A549 treated with ZK216348 at 1 μM for 4 hours (cell line): ENCODE measurements at places on chromosomes 4 and X. TPM values are rescaled to one million over a fixed set of nuclear protein-coding genes. Genes with fewer than 3 reads are reported as not detected.

The OTC gene
- not detected in 5 replicates for total RNA-seq

The PABPC1L2A gene
- total RNA-seq = not detected in 5 replicates

The UBQLN2 gene
- total RNA-seq = 18.9 to 25.0 TPM (median 23.6 TPM) in 5 replicates

The LRBA gene
- total RNA-seq = 6.4 to 7.8 TPM (median 7.4 TPM) in 5 replicates

The SRPX2 gene
- 2.4 to 5.3 TPM (median 3.3 TPM) in 5 replicates for total RNA-seq

The CITED1 gene
- 0.81 to 3.1 TPM (median 1.7 TPM) in 5 replicates for total RNA-seq

The FGF13 gene
- not detected in 5 replicates for total RNA-seq

The TMPRSS11B gene
- not detected in 5 replicates for total RNA-seq

The SOD3 gene
- not detected in 5 replicates for total RNA-seq

The PTPN13 gene
- total RNA-seq = 3.4 to 5.2 TPM (median 4.2 TPM) in 5 replicates

The CXCR3 gene
- total RNA-seq = 0.15 TPM in 1 of 5 replicates, not detected in the others

The ADH1C gene
- total RNA-seq = not detected in 5 replicates

The DRP2 gene
- 0.19 to 0.27 TPM (median 0.22 TPM) in 5 replicates for total RNA-seq

The EDA gene
- total RNA-seq = 0.35 to 0.84 TPM (median 0.49 TPM) in 5 replicates

The MAGEB2 gene
- not detected in 5 replicates for total RNA-seq

The TRIM61 gene
- not detected in 5 replicates for total RNA-seq

The CRMP1 gene
- 2.5 to 3.7 TPM (median 3.4 TPM) in 5 replicates for total RNA-seq

The HTR2C gene
- not detected in 5 replicates for total RNA-seq

The OTUD6A gene
- total RNA-seq = not detected in 5 replicates

The IL2 gene
- not detected in 5 replicates for total RNA-seq

The POLN gene
- 0.46 to 1.2 TPM (median 0.88 TPM) in 5 replicates for total RNA-seq

The CPZ gene
- 0.12 to 0.28 TPM (median 0.15 TPM) in 5 replicates for total RNA-seq
